Trophoblast cell (in vitro differentiated cells and primary cell): ENCODE measurements at places on chromosomes 2 and 18.

- H3K27me3 ChIP-seq, result no peaks in the 10 kb centered on the region
- H3K4me1 ChIP-seq, result no peaks in the 10 kb centered on the region
- no peak overlapping the region for H3K4me3 ChIP-seq
- H3K27ac ChIP-seq, result no peak overlapping the region
- no peak for DNase-seq
- no peaks in the 10 kb centered on the region for H3K36me3 ChIP-seq
Measured at GRCh38 chr18:33350256-33350655, 90.3 kb downstream of the CCDC178 start.

DNA sequence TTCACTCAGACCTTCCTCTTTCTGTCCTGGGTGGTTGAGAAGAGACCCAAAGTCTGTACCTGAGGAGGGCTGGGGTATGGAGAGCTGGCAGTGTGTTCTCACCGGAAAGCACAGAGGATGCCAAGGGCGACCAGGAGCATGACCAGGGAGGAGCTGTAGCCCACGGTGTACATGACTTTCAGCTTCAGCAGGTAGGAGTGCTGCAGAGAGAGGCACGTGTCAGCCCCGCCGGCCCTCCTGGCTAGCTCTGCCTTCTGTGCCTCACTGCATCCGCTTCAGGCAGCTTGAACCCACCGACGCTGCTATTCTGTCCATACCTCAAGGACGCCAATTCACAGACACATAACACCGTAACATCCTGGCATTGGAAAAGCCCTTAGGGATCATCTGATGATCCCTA is 34.0 kb downstream of the TMEM37 start:
- DNase-seq, result no peak
- no peak overlapping the region for H3K27ac ChIP-seq
- H3K4me3 ChIP-seq, result no peak overlapping the region
- no peaks in the 10 kb centered on the region for H3K36me3 ChIP-seq
- no peaks in the 10 kb centered on the region for H3K27me3 ChIP-seq

DNA sequence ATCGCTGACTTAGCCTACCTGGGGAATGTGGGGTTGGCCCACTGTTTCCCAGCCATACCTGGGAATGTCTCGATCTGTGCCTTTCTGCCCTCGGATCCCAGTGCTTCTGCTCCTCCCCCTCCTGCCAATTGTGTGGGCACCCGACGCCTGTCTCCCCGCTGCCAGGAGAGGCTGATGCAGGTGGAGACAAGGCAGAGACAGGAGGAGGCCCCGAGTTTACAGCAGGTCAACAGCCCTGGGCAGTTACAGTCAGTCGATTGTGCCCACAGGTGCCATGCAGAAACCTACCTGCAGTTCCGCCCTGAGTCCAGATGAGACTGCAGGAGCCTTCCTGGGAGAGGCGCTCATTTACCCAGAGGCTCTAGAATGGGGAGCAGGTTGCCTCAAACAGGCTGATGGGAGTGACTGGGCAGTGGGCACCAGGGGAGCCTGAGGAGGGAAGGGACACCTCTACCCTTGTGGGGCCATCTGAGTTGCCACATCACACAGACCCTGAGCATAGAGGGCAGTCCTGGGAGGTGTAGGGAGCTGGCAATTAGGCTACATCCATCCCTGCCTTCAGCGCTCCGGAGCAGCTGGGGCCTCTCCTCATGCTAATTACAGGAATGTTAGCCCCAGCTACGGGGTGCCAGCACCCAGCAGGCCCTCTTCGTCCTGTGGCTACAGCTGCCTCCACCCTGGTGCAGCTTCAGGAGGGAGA is 300.1 kb downstream of the NDUFA10 start:
- no peaks in the 10 kb centered on the region for H3K27me3 ChIP-seq
- DNase-seq, result no peak
- no peak overlapping the region for H3K27ac ChIP-seq
- H3K36me3 ChIP-seq, result no peaks in the 10 kb centered on the region

DNA sequence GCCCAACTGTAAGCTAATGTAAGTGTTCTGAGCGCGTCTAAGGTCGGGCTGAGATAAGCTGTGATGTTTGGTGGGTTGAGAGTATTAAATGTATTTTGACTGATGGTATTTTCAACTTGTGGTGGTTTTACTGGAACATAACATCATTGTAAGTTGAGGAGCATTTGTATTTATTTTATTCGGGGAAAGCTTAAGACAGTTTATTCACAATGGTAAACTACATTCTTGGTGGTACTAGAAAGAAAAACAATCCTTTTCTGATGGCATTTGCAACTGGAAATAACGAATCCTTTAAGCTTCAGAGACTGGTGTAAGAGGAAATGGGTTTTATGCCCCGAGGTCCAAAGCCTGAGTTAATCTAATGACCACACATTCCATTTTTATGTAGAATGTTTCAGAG is 283.3 kb upstream of the NETO1 start:
- no peak for DNase-seq
- H3K4me1 ChIP-seq, result no peaks in the 10 kb centered on the region
- H3K27ac ChIP-seq, result no peak overlapping the region
- H3K27me3 ChIP-seq, result no peaks in the 10 kb centered on the region
- H3K4me3 ChIP-seq, result no peak overlapping the region

DNA sequence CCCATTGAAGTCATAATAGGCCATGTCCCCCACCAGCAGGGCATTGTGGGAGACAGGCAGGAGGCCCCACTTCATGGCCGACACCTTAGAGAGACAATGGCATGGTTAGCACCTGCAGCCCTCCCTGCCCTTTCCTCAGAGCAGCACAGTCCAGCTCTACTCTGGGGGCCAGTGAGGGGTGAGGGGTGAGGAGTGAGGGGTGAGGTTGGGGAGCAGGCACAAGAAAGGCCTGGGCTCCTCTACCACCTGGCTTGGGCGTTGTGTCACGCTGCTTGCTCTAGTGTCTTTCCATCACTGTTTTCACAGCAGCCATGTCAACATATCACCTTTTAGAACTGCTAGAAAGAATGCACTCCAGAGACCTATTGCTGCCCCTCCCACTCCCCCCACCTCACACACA is 77.2 kb downstream of the ADD2 start:
- no peak for DNase-seq
- no peaks in the 10 kb centered on the region for H3K27me3 ChIP-seq
- H3K36me3 ChIP-seq, result no peaks in the 10 kb centered on the region
- peak overlapping the region; percentile 26 for H3K4me3 ChIP-seq
- H3K27ac ChIP-seq, result no peak overlapping the region

- no peaks in the 10 kb centered on the region for H3K27me3 ChIP-seq
- H3K4me1 ChIP-seq, result peaks cover 12% of the 10 kb centered on the region
- H3K27ac ChIP-seq, result no peak overlapping the region
- no peaks in the 10 kb centered on the region for H3K36me3 ChIP-seq
Measured at GRCh38 chr2:72015266-72015665, 132.4 kb downstream of the CYP26B1 start.

DNA sequence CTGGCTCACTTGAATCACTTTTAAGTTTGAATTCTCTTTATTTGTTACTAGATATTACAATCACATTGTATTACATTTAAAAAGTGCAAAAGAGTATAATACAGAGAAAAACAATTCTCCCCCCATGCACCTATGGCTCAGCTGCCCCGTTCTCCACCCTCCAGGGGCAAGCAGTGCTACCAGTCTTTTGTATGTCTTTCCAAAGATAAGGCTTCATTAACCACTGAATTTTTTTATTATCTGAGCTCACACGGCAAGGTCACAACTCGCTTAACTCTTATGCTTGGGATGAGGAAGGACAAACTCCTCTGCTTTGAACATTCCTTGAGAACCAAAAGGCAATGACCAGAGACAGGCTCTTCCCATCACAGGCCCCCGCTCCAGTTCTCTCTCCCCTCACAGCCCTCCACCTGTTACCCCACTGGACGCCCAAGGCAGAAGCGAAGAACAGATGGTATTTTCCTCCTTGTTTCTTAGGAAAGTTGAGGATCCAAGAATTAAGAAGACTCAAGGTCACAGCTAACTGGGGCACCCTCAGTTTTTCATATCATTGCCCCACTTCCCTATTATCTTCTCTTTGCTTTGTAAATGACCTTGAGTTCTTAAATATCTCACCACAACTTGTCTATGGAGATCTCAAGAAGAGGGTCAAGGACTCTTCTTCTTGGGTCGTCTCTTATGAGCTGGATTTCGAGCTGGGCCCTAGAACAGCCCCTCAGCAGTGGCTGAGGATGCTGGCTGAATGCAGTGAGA is 30.1 kb downstream of the SH2D6 start:
- no peaks in the 10 kb centered on the region for H3K36me3 ChIP-seq
- no peaks in the 10 kb centered on the region for H3K27me3 ChIP-seq
- no peak overlapping the region for H3K4me3 ChIP-seq
- no peak for DNase-seq
- H3K4me1 ChIP-seq, result peaks cover 3% of the 10 kb centered on the region

DNA sequence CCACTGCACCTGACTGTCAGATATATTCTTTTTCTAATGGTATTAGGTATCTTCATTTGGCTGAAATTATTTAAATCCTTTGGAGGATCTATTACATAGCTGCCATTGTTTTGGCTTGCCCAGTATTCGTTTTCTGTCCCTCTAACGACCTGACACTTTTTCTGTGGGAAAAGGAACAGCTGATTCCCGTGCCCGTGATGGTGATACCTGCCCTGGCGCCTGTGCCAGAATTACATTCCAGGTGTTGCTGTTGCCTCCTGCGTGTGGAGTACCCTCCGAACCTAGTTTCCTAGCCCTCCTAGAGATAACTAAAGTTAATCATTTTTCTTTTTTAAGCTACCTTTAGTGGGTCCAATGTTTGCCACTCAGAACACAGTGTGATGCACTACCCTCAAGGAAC is 14.0 kb downstream of the HOXD1 start:
- no peak for DNase-seq
- no peaks in the 10 kb centered on the region for H3K4me1 ChIP-seq
- H3K27me3 ChIP-seq, result no peaks in the 10 kb centered on the region
- H3K27ac ChIP-seq, result no peak overlapping the region
- H3K4me3 ChIP-seq, result no peak overlapping the region
- H3K36me3 ChIP-seq, result no peaks in the 10 kb centered on the region

DNA sequence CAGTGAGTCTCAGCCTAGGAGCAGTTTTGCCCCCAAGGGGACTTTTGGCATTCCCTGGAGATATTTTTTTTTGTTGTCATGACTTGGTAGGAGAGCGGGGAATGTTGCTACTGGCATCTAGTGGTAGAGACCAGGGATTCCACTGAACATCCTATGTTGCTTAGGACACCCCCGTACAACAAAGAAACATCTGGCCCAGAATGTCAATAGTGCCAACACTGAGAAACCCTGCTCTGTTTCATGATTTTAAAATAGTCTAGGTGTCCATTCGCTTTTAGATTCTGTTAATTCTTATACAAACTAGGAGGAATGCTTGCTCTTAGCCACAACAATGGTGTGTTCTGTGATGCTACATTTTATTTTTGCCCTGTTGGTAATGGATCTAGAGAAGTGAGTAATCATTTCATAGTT is 225.8 kb upstream of the SIX3 start:
- H3K4me1 ChIP-seq, result no peaks in the 10 kb centered on the region
- DNase-seq, result peak; percentile 57
- H3K36me3 ChIP-seq, result no peaks in the 10 kb centered on the region
- H3K27me3 ChIP-seq, result no peaks in the 10 kb centered on the region
- no peak overlapping the region for H3K27ac ChIP-seq
